ENCODE measurements at places on chromosomes 11 and 22. TPM values are rescaled to one million over a fixed set of nuclear protein-coding genes. Genes with fewer than 3 reads are reported as not detected.
A peak's percentile ranks its signal among the peaks of the same experiment; 100 is the strongest.

LRRC74B gene
- not detected for total RNA-seq

DNA sequence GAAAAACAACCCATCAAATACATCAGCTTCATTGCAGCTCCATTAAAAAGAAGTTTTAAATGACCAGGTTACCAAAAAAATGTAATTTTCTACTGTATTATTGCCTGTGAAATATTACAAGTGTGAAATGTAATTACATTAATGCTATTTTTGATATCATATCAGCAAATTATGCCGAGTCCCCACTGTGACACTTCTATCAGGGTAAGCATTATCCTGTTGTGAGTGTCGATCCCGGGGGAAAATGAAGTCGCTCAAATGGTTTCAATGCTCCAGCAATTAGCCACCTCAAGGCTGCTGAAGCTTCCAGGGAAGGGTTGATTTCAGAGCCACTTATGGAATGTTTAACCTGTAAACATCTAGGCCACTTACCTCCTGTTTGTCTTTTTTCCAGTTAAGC is 70.4 kb downstream of the RCN1 start:
- no peaks in the 10 kb centered on the region for H3K36me3 ChIP-seq
- H3K4me1 ChIP-seq, result no peaks in the 10 kb centered on the region
- no peak for DNase-seq
- H3K27me3 ChIP-seq, result peaks cover 6% of the 10 kb centered on the region
- H3K27ac ChIP-seq, result no peak overlapping the region
- no peak overlapping the region for H3K4me3 ChIP-seq

GRCh38 chr11:122697636-122698167 is 42.2 kb downstream of the UBASH3B start:
- H3K4me1 ChIP-seq, result peaks cover 89% of the 10 kb centered on the region
- peak overlapping the region; percentile 57 for H3K4me3 ChIP-seq
- no peaks in the 10 kb centered on the region for H3K27me3 ChIP-seq

DNA sequence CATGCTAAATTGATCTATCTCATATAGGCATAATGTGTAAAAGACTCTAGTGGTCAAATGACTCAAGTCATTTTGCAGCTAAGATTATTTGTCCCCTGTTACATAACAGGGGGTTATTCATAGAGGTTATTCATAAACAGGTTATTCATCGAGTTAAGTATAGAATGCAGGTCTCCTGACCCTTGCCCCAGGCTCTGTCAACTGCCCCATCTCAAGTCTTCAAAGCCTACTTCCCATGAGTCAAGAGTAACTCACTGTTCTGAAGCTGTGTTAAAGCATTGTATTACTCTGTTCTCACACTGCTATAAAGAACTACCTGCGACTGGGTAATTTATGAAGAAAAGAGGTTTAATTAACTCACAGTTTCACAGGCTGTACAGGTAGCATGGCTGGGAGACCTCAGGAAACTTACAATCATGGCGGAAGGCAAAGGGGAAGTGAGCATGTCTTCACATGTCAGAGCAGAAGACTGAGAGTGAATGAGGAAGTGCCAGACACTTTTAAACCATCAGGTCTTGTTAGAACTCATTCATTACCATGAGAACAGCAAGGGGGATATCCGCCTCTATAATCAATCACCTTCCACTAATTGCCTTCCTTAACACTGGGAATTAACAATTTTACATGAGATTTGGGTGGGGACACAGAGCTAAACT is 226.2 kb upstream of the BLID start:
- no peaks in the 10 kb centered on the region for H3K36me3 ChIP-seq
- no peak overlapping the region for H3K27ac ChIP-seq
- no peak for DNase-seq
- no peaks in the 10 kb centered on the region for H3K27me3 ChIP-seq

DNA sequence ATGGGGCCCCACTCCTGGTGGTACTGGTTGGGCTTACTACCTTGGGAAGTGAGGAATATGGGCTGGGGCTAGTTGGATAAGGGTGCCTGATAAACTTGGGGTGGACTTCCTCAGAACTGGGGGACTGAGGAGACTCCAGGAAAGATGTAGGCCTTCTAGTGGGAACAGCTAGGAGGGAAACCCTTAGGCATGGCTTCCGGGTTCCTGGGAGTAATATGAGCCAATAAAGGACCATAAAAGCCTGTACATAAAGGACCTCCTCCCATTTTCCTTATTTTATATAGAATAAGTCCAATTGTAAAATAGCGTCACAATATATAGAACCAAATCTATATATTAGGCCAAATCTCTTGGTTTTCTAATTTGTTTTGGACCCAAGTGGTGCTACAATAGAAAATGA is 18.4 kb upstream of the RNASEH2C start:
- H3K27me3 ChIP-seq, result peaks cover 28% of the 10 kb centered on the region
- H3K4me1 ChIP-seq, result no peaks in the 10 kb centered on the region
- H3K36me3 ChIP-seq, result peaks cover 3% of the 10 kb centered on the region
- no peak for DNase-seq
- no peak overlapping the region for H3K27ac ChIP-seq

GRCh38 chr11:92707173-92707619 is 262.3 kb upstream of the MTNR1B start:
- no peak overlapping the region for H3K4me3 ChIP-seq
- no peaks in the 10 kb centered on the region for H3K27me3 ChIP-seq
- no peaks in the 10 kb centered on the region for H3K36me3 ChIP-seq
